ENCODE measurements at places on chromosomes 13 and 19.

GRCh38 chr13:100694722-100695508, 20.3 kb upstream of the TMTC4 start:
- no peak for DNase-seq

DNA sequence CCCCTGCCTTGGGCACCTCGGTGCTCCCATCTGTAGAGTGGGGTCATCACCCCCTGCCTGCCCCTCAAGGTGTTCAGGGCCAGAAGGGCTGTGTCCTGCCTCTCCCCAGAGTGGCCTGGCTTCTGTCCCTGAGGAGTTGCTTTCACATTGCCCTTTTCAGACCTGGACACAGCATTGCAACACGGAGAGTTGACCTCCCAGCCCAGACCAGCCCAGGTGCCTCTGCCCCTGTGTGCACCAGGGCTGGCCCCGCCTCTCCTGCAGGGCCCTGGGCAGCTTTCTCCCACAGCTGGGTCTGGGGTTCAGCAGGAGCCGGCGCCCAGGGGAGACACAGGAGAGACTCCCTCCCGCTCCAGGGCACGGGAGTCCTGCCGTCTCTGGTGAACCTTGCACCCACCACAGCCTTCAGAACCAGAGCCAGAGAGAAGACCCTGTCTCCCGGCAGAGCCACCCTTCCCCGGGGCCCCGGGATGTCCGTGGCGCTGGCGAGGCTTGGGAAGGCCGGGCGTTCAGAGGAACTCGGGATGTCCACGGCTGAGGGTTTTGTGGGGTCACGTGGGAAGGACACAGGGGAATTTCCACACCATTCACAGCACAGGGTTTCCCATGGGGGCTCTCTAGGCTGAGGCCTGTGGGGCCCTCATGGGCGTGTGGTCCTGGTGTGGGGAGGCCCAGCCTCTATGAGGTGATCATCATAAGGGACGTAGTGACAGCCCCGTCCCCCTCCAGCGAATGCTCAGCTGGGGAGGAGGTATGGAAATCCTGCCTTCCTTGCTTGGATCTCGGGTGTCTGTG, 23.2 kb downstream of the C13orf46 start:
- DNase-seq: no peak

- DNase-seq: no peak
Observed at GRCh38 chr13:60328073-60328472, 68.9 kb upstream of the TDRD3 start.

GRCh38 chr13:39811696-39812095, 156.2 kb downstream of the COG6 start:
- no peak for DNase-seq

DNA sequence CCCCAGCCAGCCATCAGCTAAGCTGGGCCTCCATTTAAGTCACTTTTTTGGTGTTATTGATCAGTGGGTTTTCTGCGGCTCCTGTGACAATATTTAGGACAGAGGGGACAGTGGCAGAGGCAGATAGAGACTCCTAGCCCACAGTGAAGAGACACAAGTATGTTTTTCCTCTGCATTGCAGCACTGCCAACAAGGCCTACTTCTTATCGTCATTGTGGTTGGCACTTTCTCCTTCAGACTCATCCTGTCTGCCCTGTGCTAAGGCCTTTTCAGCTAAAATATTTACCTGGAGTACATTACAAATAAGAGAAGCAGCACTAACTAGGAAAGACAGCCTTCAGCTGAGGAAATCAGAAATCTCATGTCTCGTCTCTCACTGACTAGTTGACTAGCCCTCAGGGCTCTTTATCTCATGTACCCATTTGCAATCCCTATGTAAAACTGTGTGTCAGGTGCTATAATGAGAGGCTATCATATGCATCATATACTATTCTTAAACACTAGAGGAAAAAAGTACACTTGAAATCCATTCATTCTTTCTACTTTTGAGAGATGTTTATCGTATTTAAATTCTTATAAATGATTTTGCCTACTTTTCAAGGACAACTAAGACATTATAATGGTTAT, 62.2 kb downstream of the ZAR1L start:
- no peak for DNase-seq

All from AG09309 (cell line).